ENCODE measurements at places on chromosomes 11 and 22.

- no peak for DNase-seq
Observed at GRCh38 chr11:122308226-122308625, 192.2 kb upstream of the BLID start.

DNA sequence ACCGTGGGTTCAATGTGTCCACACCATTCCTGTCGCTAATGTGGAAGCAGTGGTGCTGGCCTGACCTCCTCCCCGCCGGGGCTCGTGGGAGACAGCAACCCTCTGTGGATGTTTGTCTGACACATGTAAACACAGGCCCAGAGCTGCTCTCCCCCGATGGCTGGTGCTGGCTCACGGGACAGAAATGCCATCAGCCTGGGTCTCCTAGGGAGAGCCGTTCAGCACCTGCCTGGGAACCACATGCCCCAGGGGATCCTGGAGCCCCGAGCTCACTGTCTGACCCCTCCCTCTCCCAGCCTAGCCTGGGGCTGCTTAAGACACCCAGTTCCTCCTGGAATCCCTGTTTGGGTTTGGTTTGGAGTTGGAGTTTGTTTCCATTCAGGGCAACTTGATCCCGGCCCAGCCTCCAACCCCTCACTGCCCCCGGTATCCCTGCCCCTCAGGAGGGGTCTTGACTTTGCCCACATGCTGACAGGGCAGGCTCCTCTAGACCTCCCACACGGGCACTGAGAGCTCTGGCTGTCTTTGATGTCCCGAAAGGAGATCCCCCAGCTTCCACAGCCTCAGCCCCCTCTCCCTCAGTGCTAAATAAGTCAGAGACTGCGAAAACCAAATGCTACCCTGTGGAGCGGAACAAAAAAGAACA, 50.9 kb upstream of the WNT11 start:
- no peak for DNase-seq

- no peak for DNase-seq
Observed at GRCh38 chr11:66728693-66729385, at the start of gene SPTBN2. Gene SPTBN2 (minus strand): TSS chr11:66729216. CDS start chr11:66721240, 7,976 bp downstream.

- no peak for DNase-seq
Observed at GRCh38 chr11:108931168-108931567, 266.3 kb downstream of the DDX10 start.
